ENCODE measurements at places on chromosomes 16 and 17.

- peak; percentile 75 for DNase-seq
These were observed at the start of gene RAB34 for GRCh38 chr17:28717578-28718332. TSS of gene RAB34 (minus strand) at chr17:28717868. CDS start at chr17:28717266, 602 bp downstream.

DNA sequence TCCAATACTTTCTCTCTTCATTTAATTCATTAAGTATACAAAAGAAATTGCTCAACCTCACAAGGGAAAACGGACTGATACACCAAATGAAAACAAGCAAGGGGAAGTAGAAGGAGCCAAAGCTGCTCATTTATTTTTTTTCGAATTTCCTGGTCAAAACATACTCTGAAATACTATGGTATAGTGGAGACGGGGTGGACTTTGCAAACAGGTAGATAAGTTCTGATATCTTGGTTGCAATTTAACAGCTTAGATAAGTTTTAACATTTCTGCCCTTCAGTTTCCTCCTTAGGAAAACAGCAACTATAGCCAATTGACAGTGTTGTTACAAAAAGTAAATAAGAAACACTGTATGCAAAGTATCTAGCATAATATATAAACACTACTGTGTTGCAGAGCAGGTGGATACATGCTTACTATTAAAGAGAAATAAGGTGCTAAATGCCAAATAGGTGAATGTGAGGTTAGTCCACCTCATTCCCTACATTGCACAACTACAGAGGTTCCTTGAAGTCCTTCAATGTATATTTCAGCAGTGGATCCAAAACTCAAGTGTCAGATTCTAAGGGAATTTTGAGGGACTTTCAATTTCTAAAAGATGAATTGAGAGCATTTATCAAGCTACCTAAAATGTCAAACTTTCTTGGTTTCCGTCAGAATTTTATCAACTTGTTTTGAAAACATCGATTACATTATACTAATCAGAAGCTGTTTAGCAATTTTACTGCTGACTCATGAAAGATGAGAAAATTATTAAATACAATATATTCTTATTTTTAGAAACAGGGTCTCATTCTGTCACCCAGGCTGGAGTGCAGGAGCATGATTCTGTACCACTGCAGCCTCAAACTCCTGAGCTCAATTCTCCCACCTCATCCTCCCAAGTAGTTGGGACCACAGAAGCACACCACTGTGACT lies 11.0 kb downstream of the CCDC47 start:
- DNase-seq = no peak

DNA sequence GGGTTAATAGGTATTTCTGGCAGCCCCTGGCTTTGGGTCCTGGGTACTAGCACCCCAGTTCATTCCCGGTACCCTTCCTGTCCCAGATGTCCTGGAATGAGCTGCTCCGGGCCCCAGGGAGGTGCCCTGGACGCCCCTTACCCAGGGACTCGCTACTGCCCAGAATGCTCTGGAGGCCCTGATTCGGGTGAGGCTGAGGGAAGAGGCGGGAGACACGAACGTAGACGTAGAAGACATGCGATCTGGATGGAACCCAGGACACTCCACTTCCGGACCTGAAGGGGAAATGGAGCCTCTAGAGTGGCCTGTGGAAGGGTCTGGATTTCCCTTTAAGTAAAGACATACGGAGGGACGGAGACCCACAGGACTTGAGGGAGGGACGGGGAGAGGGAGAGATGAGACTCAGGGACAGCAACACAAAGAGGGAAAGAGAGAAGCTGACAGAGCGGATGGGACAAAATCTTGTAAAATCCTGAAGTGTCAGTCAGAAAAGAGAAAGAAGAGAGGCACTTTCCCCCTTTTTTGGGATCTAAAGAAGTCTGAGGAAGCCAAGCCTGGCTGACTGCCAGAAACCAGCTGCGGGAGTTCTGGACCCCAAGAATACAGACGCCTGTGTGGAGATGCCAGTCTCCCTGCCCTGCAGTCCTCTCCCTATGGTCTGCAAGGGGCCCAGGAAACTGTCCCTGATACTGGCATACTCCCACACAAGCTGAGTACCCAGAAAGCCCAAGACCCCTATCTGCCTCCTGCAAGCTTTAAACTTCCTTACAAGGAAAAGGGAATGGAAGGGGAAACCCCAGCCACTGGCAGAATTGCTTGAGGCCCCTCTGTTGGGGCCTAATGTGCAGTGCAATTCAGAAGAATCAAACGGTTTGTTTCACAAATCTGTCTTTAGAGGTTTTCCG lies 1.0 kb upstream of the HOXB13 start:
- no peak for DNase-seq

DNA sequence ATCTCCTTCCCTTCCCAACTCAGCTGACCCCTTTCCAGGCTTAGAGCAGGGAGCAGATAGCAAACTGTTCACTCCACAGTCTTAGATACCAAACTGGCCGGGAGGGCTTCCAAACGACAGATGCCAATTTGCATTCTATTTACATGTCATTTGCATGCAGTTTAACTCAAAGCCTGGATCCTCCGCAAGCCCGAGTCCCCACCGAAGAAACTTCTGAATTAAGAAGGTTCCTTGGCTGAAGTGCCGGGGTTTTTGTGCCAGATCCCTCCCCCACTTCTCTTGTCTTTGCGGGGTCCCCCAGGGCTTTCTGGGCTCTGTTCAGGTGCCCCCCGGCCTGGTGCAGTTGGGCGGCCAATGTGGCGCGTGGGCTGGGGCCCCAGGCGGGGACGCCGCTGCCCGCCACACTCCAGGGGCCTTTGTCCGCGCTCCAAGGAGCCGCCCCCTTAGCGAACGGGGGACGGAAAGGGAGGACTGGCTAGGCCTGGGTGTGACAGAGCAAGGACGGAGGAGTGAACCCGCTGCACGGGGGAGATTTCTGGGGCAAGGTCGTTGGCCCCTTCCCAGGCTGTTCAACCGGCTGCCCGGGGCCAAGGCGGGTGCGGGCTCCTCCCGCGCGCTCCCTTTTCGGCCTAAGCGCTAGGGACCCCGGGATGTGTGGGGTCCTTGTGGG lies 1.2 kb downstream of the GPRC5B start:
- DNase-seq = no peak

GRCh38 chr17:78912082-78912481 lies 9.1 kb upstream of the CEP295NL start:
- no peak for DNase-seq

DNA sequence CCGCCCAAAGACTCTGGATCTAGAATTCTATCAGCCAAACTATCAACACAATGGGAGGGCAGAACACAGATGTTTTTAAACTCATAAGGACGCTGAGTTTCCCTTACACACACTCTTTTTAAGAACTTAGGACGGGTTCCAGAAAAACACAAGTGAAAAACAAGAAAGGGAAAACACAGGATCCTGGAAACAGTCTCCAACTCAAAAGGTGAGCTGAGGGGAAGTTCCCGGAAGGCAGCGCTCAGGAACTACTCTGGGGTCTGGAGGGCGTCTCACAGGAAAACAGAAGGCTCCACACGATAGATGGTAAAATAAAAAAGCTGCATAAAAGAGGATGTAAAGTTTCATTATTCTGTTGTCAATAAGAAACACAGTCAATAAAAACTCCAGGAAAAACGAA lies 80.2 kb upstream of the DOC2B start:
- DNase-seq = no peak

DNA sequence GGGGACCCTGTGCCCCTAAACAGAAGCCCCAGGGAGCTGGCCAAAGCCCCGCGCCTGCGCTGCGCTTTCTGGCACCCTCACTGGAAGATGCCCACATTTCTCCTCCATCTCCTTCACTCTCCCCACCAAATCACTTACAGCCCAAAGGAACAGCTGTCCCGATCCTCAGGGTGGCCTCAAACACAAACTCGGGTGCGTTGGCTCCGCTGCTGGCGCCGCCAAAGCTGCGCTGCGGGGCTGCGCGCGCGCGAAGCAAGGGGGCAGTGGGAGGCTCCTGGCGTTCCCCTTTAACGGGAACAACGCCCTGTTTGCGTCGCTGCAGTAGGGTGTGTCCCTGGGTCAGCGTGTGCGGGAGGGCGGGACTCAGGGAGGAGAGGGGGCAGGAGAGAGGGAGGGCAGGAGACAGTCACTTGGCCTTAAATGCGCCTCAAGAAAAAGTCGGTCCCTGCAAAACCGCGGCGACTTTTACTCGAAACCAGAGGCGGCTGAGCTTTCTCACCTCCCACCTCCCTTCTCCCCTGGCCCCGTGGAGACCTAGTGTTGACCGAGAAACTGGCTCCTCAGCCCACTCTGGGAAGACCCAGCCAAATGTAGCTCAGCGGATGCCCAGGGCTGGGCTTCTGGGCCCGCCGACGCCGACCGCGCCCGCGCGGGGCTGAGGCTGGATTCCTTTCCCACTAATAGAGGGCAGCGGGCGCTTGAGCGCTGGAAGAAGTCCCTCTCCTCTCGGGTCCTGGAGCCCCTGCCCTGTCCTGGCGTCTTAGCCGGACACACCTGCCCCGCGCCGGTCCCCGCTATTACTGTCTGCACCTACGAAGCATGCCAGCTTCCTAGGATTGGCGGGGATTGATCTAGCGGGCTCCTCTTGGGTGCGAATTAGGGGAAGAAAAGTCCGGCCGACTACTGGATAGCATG lies 2.6 kb downstream of the PMP22 start:
- peak; percentile 10 for DNase-seq

- DNase-seq = no peak
These were observed 15.3 kb upstream of the NPTX1 start for GRCh38 chr17:80491478-80492342.

DNA sequence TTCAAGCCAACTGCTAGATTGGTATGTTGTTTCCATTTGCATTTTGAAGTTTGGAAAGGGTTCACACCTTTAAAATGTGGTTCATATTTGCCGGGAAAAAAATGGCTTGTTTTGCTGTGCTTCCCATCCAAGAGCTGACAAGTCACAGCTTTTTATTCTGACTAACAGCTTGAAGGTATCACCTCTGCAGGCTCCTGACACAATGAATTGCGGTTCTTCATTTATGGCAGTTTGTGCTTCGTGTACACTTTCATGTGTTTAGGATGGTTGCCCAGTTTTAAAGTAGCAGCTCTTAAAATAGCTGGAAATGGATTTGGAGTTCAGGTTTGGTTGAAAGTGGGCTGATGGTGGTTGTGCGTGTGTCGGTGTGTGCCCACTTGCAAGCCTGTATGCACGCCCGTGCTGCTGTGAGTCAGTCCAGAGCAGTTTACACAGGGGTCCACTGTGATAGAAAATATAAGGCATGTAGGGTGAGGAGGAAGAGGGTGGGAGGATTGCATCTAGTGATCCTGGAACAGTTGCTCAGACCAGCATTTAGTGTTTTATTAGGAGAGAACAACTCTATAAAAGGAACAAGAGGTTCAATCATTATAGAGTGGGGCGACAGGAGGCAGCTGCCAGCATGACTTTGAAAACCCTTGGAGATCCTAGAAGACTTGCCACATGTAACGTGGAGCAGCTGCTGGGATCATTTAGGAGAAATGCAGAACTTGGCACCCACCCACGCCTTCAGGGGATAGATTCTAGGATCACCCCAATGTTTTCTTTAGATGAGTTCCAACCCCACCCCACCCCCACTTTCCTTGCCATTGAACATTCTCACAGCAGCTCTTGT lies 108.0 kb upstream of the TBX2 start:
- DNase-seq = no peak

DNA sequence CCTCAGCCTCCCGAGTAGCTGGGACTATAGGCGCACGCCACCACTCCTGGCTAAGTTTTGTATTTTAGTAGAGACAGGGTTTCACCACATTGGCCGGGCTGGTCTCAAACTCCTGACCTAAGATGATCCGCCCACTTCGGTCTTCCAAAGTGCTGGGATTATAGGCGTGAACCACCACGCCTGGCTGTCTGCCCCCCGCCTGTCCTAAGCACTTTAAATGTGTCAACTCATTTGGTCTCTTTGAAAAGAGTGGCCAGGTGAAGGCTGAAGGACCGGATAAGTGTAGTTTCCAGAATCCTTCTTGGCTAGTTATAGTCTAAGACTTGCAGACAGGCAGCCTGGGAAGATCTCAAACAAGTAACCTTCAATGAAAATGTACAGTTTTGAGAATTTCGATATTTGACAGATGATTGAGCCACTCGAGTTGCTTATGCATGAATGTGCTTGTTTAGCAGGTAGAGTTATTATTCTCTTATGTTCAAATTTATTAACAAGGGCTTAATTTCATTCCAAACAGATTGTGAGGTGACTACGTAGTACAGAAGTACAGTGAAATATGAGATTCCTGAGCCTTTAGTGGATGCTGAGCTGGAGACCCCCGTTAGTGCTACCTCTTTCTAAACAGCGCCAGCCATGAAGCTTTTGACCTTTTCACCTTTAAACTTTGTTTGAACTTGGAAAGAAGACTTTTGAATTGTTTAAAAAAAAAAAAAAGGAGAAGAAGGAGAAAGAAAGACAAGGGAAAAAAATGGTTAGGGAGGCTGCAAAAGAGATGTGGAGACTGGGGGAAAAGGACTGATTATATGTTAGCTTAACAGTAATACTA lies 164.4 kb upstream of the TBX2 start:
- DNase-seq = no peak

GRCh38 chr16:79687249-79688130 lies 87.0 kb upstream of the MAF start:
- no peak for DNase-seq

- DNase-seq = no peak
These were observed 4.0 kb upstream of the METRNL start for GRCh38 chr17:83075270-83075880.

DNA sequence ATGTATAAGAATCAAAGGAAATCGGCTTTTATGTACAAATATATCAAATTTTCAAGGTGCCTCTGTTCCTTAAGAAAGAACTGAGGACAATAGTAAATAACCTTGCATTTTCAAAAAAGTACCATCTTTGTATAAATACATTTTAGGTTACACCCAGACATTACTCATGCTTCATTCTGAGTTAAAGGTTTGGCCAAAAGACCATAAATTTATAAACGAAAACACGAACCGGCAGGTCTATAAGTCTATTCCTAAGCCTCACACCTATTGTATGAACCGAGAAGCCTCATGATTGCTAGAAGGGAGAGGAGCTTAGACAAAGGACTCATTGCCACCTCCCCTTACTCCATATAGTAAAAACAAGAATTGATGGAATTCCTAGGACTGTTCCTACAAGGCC lies 94.6 kb upstream of the PSMD7 start:
- no peak for DNase-seq

- no peak for DNase-seq
These were observed 500.2 kb upstream of the HSBP1 start for GRCh38 chr16:83307594-83307992.

DNA sequence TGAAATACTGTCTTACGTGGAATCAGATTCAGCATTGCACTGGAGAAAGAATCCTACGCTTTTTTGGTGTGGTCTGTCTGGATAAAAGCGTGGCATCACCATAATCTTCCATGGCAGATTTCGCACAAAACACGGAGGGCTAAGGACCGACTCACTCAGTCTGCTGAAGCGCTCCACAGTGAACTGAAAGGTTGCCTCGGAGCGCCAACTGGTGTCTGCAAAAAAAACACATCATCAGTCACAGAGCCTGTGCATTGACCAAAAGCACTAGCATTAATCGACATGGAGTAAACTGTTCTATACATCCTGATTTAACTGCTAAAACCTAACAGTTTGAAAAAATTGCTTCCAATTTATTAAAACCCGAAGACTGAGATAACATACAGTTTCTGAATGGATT lies 40.5 kb downstream of the USP7 start:
- DNase-seq = no peak

DNA sequence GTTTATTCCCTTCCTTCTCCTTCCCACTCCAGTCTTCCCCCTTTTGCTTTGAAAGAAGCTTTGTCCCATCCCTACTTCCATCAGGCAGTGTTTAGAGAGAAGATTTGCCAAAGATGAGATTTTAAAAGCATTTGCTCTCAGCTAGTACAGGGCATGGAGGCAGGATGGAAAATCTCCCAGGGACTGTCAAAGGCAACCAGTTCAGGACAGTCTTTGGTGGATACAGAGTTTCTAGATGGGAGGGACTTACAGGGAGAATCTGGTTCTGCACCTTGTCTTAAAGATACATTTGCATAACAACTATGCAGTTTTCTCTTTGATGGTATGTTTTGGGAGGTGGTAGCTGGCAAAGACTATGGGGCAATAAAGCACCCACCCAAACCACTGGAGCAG lies 26.2 kb downstream of the CHD9 start:
- DNase-seq = no peak

Data from GM06990 (cell line).